ENCODE measurements at places on chromosomes 2 and 18.

DNA sequence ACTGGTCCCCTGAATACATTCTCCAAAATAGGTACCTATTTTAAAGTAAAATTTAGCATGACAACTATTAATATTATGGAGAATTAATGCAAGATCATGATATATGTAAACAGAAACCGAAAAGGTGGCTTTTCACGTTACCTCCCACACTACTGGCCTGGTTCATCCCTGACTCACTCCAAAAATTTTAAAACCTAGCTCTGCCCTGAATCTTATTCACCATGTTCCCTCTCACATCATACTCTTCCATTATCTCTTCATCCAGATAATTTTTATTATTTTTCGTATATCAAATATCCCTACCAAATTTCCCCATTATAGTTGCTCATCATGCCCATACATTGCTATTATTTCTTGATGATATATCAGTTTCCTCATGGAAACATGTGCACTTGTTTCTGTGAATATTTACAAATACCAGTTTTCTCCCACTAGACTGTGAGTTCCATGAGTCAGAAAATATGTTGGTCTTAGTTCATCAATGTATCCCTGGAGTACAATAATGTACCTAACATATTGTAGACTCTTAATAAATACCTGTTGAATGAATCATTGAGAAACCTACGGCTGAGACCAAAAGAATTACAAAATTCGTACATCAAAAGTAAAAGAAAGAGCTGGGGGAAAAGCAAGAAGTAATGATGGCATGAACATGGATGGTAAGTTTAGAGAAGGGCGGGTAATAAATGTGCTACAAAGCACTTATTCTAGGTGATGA is 360.1 kb upstream of the CHAC2 start:
- no peak for DNase-seq

DNA sequence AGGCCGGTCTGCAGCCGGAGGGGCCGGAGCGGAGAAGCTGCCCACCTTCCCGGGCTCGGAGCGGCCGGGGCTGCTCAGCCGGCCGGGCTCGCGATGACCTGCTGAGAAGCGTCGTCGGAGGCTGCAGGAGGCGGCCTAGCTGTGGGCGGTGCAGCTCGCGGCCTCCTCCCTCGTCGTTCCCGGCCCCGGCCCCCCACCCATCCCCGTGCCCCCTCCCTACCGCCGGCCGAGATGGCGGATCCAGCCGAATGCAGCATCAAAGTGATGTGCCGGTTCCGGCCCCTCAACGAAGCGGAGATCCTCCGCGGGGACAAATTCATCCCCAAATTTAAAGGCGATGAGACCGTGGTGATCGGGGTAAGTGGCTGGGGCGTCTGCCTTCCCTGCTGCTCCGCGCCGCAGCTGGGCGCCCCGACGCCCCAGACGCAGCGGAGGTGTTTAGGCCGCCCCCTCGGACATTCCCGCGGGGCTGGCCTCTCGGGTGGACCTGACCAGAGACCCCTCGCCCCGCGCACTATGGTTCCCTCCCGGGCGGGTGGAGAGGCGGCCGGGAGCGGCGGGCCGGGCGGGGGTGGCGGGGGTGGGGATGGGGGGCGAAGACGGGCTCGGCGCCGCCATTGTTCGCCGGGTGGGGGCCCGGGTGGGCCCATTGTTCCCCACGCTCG is 492 bp downstream of the KIF5C start:
- no peak for DNase-seq

- DNase-seq = no peak
These were observed 154.5 kb downstream of the CLIP4 start for GRCh38 chr2:29269765-29270109.

DNA sequence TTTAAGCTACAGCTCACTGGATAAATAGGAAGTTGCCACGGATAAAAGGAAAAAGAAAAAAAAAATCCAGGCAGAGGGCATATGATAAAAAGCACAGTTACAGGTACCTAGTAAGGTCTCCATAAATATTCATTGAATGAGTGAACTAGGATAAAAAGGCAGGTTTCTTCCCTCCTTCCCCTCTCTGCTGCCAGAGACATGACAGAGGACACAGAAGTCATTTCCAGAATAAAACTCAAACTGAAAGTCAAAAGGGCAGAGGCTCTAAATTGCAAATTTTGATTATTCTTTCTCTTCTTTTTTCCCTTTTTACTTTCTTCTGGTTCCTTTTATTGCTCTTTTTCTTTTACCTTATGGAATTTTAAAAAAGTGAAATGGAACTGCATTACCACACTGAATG is 7.7 kb downstream of the CD302 start:
- DNase-seq = no peak

GRCh38 chr2:10332402-10333246 is 29.9 kb downstream of the HPCAL1 start:
- no peak for DNase-seq

GRCh38 chr2:143805666-143806065 is 676.4 kb downstream of the ARHGAP15 start:
- no peak for DNase-seq

DNA sequence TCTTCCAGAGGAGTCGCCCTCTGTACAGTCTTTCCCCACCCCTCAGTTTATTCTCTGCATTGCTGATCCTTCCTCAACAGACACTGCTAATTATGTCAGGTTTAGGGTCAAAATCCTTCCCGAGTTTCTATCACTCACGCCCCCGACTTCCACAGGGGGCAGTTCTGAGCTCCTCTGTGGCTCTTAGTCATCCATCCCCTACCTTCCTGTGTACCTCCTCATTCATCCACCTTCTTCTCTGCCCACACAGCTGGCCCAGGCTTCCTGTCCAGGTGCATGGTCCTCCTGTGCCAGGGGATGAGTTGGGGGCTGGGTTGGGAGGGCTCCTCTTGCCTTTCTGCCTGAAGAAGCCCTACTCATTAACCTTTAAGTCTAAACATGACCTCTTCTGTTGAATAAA is 202.9 kb downstream of the ARL4C start:
- no peak for DNase-seq

- no peak for DNase-seq
These were observed 11.2 kb upstream of the NABP1 start for GRCh38 chr2:191666732-191667131.

DNA sequence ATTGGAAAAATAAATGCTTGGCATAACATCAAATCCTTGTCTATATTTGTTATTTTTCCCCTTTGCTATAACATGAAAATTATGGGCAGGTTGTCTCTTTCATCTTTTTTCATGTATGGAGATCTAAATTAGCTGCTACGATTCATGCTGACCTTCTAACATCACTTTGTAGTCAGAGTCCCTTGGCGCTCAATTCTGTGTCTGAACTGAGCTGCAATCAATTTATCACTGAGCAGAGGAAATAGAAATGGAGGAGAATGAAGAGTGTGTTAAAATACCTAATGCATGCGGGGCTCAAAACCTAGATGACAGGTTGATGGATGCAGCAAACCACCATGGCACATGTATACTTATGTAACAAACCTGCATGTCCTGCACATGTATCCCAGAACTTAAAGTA is 168.9 kb downstream of the CDH7 start:
- no peak for DNase-seq

DNA sequence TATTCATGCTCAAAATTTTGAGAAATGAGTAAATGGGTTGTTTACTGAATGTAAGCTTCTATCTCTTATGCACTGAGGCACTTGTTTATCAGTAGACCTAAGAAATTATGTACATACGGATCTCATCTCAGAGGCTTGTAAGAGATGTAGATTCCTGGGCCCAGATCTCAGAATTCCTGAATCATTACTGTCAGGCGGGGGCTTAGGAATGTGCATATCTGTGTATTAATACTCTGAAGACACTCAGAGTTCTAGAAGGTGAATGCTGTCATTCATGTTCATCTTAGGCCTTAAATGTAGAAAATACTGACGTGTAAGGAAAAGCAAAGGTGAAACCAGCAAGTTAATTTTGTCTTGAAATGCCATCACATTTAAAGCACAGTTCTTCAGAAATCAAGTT is 169.6 kb downstream of the FMNL2 start:
- DNase-seq = no peak

DNA sequence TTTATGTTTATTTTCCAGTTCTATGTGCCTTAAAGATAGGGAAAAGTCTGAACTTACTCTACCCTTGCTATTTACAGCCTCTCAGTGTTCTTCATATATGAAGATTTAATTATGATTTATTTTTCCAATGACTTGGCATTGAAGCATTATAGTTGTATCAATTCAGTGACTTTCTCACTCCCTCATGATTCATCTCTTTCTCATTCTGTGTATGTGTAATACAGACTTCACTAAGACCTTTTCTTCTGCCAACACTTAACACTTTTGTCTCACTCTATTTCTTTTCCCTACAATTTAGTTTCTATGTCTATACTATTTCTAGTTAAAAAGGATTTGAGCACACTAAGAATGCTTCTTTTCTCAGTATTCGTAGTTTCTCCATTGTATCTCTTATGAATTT is 1470.3 kb upstream of the ACVR2A start:
- no peak for DNase-seq

DNA sequence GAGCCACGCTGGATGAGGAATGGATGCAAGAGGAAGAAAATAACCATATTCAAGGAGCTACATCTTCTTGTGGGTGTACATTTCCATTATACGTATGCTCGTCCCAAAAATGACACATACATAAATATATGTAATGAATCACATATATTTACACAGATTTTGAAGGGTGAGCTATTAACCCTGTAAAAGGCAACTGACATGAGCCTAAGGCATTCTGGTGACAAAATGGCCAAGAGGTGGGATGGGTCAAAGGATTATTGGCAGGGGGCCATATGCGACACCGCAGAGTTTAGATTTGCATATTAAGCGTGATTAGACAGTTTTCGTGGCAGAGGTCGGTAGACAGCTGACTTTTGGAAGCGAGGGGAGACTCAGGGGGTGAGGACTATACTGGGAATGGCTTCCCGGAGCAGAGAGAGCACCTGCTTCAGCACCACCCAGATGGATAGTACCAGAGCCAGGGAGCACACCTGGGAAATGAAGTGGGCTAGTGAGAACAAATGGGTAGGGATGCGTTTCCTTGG is 431 bp upstream of the CNRIP1 start:
- peak; percentile 86 for DNase-seq

GRCh38 chr18:62379051-62379450 is 53.9 kb downstream of the TNFRSF11A start:
- DNase-seq = no peak

- DNase-seq = no peak
These were observed 65.2 kb downstream of the PLCL1 start for GRCh38 chr2:197869501-197870111.

- no peak for DNase-seq
These were observed 36.2 kb downstream of the EFEMP1 start for GRCh38 chr2:55887351-55887750.

GRCh38 chr2:216873573-216873972 is 13.7 kb upstream of the TNP1 start:
- no peak for DNase-seq

DNA sequence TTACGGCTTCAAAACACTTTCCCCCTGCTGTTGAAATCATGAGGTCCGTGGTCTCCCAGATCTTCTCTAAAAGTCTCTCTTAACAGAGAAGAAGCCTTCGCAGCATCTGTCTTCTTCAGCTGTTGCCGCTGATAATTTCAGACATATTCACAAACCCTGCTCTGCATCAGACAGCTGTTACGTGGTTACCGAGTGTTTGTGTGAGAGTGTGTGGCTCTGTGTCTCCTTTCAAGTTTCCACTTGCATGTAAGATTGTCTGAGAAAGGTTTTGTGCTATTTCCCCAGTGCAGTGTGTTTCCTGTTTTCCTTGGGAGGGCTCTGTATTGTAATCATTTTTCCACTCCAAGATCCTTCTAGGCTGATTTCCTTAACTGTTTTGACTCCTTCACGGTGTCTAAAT is 32.8 kb downstream of the MAIP1 start:
- DNase-seq = peak; percentile 76

DNA sequence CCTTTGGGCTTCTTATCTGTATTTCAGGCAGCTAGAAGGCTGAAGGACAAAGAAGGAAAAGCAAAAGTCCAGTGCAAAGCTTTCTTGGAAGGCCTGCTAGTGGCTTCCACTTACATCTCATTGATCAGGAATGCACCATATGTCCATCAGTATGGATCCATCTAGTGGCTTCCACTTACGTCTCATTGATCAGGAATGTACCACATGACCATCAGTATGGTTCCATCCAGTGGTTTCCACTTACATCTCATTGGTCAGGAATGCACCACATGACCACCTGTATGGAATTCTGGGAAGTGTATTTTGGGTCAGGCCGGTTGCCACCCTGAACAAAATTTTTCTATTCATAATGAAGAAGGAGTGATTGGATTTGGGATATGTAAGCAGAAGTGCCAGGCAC is 70.6 kb downstream of the LYPD6 start:
- DNase-seq = no peak

DNA sequence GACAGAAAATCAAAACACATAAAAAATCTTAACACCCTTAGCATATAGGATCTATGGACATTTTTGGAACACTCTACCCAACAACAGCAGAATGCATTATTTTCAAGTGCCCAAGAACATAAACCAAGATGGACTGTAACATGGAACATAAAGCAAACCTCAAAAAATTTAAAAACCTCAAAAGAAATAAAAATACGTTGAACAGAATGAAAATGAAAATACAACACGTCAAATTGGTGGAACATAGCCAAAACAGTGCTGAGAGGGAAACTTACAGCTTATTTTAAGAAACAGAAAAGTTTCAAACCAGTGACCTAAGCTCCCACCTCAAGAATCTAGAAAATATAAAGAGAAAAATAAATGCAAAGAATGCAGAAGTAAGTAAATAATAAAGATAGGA is 58.3 kb upstream of the BCL2L11 start:
- DNase-seq = no peak

GRCh38 chr2:152490686-152491455 is 155.9 kb downstream of the FMNL2 start:
- no peak for DNase-seq

- no peak for DNase-seq
These were observed 33.6 kb downstream of the KIF1A start for GRCh38 chr2:240786355-240786841.

GRCh38 chr2:15670469-15670868 is 78.8 kb downstream of the DDX1 start:
- no peak for DNase-seq

GRCh38 chr2:25699216-25699615 is 25.8 kb upstream of the DTNB start:
- DNase-seq = no peak

DNA sequence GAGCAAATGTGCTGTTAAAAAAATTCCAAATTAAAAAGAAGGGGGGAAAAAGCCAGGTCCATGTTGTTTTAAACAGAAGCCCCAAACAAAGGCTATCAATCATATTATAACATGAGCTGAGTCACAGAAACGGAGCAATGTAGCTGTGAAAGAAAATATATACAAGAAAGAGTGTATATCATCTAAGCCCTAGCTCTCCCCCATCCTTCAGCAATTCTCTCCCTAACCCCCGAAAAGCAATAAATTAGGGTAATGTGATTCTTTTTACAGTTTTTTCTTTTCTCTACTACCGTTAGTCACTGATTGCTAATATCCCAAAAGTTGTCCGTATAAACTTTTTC is 25.3 kb downstream of the FEZ2 start:
- DNase-seq = no peak

GRCh38 chr2:178234648-178235047 is 40.3 kb downstream of the OSBPL6 start:
- DNase-seq = no peak

GRCh38 chr2:53177327-53177726 is 590.3 kb upstream of the CHAC2 start:
- DNase-seq = no peak

- no peak for DNase-seq
These were observed 13.7 kb upstream of the TRAF3IP1 start for GRCh38 chr2:238306672-238306998.
